NCI-H2171 treated with DMSO at 0.1 percent for 48 hours (cell line): ENCODE measurements at places on chromosomes 1 and 21.

DNA sequence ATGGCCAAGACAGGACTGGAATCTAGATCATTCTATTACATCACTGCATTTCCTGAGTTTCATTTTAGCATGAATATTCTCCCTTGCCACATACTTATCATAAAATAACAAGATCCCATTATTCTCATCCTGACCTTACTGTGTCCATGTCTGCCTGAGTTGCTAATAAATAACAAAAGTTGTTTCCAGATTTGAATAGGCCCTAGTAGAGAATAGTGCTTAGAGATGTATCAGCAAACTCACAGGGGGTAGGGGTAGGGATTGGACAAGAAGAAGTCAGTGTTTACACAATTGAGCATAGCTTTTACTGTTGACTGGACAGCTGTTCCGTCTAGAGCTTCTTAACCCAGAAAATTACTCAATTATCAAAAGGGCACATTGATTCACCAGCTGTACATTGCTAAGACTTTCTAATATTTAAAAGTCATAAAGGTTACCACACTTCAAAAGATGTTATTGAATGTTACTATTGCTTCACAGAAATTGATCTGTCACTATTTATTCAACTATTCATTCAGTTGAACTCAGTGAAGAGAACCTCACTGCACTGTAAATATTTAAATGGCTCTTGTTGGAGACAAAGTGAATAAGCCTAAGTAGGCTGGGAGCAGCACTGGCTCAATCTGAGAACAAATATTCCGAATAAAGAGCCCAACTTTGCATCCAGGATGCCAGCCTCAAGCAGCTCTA lies 121.9 kb downstream of the NRIP1 start:
- DNase-seq, result no peak

- DNase-seq, result no peak
Measured at GRCh38 chr1:210722410-210723081, 393.8 kb downstream of the HHAT start.

DNA sequence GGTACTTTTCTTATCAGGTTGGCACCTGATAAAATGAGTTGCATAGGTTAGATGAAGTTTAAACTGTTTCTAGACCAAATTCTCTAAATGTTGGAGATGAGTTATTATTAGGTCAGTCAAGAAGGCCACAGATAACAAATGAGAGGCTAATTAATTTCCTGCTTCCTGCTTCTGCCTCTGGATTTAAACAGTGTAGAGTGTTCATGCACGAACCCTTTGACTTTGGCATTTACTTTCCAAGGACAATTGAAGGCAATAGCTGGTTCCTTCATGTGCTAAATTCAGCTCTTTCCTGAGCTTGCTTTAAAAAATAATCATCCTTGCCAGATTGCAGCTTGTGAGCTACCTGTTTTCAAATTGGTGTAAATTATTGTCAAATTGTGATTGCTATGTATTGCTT lies 80.6 kb downstream of the RASAL2 start:
- no peak for DNase-seq

- no peak for DNase-seq
Measured at GRCh38 chr1:112923959-112924349, 32.0 kb downstream of the SLC16A1 start.

DNA sequence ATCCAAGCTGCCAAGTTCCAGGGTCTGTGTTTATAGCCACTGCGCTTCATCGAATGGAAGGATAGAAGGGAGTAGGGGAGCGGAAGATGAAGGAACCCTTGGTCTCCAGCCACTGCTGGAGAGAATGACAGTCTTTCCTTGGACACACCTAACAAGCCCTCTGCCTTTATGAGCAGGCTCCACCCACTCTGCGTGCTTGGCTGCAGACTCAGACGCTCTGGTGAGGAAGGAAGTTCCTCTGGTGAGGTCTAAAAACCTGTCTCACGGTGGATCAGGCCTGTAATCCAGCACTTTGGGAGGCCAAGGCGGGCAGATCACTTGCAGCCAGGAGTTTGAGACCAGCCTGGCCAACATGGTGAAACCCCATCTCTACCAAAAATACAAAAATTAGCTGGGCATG lies 55.4 kb downstream of the MATN1 start:
- DNase-seq, result no peak

GRCh38 chr1:7478809-7479499 lies 292.1 kb upstream of the VAMP3 start:
- peak; percentile 83 for DNase-seq

GRCh38 chr1:222787729-222788128 lies 27.1 kb upstream of the DISP1 start:
- DNase-seq, result no peak

GRCh38 chr21:15029077-15029476 lies 35.7 kb downstream of the NRIP1 start:
- no peak for DNase-seq

DNA sequence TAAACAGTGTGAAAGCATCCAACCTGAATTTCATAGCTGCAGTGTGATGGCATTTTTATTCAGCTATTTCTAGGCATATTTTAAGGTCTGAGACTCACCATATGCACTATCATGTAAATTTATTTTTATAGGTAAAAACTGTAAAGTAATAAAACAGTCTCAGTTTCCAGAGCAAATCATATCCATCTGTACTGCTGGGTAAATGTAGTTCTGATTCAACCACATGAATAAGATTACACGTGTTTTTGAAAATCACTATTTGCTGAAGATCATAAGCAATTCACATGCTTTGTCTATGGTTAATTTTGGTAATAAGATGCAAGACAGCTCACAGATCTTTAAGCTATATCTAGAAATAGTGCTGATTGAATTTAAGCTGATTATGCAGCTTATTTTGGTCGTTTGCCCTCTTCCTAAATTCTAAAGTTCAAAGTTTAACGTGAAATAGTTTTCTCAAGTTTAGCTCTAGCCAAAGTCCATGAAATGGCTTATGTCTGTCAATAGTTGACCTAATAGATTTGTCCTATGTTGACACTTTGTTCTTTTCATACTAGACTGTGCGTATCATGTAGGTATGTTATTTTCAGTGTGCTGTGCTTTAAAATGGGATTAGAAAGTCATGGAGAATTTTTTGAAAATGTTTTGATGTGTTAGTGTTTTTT lies 489.0 kb downstream of the USP25 start:
- no peak for DNase-seq

GRCh38 chr1:208245185-208245705 lies 1.1 kb upstream of the PLXNA2 start:
- DNase-seq, result peak; percentile 84

DNA sequence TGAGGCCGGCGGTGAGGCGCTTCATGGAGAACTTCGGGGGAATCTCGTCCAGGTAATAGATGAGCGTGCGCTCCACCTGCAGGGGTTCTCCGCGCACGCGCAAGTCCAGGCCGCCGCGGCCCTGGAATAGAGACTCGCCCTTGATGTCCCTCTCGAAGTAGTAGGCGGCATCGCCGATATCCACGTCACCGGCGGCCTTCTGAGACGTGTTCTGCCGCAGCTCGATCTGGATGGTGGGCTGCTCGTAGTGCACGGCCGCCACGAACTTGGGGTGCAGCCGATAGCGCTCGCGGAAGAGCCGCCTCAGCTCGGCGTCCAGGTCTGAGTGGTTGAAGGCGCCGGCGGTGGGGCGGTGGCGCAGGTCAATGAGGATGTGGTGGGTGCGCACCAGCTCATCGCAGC lies 726 bp downstream of the TACSTD2 start:
- DNase-seq, result no peak

- peak; percentile 75 for DNase-seq
Measured at GRCh38 chr1:51415963-51416362, 85.6 kb upstream of the TTC39A start.

GRCh38 chr1:150441121-150441520 lies 46.1 kb upstream of the TARS2 start:
- no peak for DNase-seq
